CD4-positive, alpha-beta T cell treated with Interleukin-6 at 100 ng/mL for 8 hours (primary cell): ENCODE measurements at places on chromosomes 1 and 21.

DNA sequence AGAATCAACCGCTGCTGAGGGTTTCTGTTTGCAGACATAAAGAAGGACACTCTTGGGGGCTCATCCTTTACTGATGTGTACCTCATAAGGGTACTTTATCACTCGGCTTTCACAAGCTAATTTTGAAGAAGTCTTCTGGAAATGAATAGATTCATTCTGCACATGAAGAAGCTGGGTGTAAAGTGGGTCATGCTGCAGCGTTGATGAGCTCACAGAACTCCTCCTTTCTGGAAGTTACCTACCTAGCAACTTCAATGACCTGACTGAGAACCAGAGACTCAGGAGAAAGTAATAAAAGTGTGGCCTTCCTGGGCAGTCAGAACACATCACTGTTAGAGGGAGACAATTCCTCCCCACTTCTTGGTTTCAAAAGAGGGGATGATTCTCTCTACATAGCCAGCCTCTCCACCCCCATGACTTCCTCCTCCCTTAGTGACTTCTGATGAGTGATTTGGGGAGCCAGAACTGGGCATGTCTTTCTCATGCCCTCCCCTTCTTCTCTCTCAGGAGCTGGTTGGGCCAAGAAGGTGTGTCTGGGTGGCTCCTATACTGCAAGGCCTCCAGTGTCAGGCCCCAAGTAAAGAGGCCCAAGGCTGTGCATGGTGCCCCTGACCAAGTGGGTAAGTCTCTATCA is 27.0 kb downstream of the PCNX2 start:
- DNase-seq: no peak

DNA sequence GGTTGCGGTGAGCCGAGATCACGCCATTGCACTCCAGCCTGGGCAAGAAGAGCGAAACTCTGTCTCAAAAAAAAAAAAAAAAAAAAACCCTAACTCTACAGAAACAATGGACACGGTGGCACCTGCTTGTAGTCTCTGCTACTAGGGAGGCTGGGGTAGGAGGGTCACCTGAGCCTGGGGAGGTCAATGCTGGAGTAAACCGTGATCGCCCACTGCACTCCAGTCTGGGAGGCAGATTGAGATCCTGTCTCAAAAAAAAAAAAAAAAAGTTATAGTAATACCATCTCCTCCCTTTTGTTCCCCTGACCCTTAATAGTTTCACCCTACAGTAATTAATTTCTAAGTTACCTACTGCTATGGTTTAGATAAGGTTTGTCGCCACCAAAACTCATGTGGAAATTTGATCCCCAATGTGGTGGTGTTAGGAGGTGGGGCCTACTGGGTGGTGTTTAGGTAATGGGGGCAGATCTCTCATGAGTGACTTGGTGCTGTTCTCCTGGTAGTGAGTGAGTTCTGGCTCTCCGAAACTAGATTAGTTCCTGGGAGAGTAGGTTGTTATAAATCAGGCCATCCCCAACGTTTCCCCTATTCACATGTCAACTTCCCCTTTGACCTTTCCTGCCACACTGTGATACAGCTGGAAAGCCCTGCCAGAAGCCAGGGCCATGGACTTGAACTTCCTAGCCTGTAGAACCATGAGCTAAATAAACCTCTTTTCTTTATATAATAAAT is 9.8 kb downstream of the FBXO42 start:
- no peak for DNase-seq

DNA sequence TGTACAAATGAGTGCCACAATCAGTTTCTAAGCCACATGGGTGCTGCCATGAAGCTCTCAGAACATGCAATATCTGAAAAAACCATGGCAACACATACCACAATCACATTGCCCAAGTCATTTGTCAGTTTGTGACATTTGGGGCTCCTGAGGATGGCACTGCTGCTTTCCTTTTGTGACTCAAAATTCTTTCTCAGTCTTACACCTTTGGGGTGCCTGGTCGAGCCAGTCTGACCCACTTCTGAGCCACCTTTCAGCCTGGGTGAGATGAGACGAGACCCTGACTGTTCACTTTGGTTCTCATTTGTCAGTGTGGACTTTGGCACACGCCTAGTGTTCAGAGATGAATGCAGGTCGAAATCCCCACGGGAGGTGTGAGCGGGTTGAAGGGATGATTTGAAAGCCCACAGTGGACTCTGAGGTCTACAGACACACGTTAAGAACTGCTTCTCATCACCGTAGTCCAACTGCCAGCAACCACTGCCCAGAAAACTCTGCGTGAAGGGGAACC is 8.0 kb downstream of the BATF3 start:
- DNase-seq: no peak

DNA sequence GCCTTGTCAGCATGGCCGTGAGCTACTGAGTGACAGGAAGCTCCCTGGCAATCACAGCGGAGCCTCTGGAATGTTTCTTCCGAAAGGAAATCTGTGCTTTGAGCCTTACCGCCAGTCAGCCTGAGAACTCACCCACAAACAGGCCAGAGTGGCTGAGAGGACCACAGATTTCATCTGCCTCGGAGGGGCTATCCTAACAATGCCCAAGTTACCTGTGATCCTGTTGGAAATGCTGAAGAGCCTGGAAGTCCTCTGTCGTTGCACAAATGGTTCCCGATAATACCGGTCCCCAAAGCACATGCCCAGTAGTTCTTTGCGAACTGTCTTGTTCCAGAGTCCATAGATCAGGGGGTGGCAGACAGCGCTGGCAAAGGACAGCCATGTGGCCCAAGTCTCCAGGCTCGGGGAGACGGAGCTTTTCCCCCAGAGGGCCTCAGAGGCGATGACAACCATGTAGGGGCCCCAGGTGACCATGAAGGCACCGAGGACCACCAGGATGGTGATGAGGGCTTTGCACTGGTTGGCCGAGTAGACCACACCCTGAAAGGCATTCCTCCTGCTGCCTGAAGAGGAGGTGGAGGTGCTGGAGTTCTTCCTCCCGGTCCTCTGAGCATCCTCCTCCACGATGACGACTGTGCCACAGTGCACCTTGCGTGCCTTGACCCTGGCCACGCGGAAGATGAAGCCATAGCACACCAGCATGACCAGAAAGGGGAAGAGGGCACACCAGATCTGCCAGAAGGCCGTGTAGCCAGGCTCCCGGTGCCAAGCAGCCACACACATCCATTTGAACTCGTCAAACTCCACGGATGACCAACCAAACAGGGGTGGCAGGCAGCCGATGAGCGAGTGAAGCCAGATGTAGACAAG is 40.2 kb downstream of the GPR161 start:
- DNase-seq: no peak

DNA sequence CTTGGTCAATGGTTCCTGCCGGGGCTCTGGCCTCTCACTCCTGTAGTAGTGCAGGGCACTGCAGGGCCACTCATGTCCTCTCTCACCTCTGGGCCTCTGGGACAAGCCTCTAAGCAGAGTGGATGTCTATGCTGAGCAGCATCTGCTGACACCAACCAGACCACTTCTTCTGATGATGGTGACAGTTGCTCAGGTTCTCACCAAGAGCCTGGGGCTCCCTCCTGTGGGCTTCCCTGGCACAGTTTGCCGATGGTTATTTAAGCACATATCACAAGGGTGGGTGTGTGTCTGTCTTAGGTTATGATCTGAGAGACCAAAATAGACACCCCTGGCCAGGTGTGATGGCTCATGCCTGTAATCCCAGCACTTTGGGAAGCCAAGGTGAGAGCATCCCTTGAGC is 17.4 kb upstream of the GPR137B start:
- DNase-seq: no peak

GRCh38 chr1:6483017-6483760 is 8.3 kb downstream of the PLEKHG5 start:
- DNase-seq: no peak

- DNase-seq: no peak
These were observed 2.8 kb upstream of the BOLA1 start for GRCh38 chr1:149896575-149896974.

DNA sequence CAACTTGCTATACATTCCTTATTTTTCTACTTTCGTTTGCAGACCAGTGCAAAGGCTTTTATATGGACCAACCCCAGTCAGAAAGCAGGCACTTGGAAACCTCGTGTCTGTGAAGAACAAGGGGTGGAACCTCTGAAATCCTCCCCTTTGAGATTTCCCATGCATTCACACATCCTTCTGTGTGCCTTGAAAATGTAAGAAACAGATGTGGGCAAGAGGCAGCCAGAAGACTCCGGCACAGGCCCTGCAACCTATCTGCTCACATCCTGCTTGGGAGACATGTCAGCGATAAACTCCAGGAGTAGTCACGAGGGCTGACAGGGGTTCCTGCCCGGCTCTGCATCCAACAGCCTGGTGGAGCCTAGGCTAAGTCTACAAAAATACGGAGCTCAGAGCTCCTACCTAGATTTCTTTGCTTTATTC is 42.5 kb downstream of the ETS2 start:
- DNase-seq: no peak

DNA sequence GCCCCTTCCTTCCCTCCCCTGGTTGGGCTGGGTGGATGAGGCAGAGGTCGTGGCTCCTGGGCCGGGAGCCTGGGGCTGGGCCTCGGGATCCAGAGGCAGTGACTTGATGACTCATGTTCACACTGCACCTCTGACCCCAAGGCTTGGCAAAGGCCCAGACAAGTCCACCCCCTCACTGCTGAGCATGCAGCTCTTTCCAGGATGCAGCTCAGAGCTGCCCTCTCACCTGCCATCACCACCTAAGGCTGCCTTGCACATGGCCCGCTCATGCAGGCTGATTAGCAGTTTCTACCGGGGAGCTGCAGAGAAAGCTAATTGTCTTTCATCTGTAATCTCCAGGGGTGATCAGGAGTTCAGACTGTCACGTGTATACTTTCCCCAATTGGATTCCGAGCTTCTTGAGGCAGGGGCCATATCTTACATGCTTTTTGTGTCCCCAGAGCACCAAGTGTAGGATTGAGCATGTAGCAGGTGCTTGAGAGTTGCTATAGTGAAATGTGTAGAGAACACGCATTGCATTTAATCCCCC is 62.1 kb downstream of the LRRN2 start:
- no peak for DNase-seq

GRCh38 chr1:207218512-207219362 is 102.7 kb upstream of the CD55 start:
- DNase-seq: no peak

DNA sequence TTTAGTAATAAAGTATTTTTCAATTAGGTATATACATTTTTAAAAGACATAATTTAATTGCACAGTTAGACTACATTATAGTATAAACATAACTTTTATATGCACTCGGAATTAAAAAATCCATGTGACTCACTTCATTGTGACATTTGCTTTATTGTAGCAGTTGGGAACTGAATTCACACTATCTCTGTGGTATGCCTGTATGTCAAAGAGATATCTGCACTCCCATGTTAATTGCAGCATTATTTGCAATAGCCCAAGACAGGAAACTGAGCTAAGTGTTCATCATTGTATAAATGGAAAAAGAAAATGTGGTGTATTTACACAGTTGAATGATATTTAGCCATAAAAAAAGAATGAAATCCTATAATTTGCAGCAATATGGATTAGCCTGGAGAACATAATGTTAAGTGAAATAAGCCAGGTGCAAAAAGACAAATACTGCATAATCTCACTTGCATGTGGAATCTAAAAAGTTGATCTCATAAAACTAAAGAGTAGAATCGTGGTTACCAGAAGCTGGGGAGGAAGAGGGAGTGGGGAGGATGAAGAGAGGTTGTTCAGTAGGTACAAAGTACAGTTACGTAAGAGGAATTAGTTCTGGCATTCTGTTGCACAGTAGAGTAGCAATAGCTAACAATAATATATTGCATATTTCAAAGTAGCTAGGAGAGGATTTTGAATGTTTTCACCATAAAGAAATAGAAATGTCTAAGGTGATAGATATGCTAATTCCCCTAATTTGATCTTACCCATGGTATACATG is 64.8 kb downstream of the DPT start:
- DNase-seq: no peak

DNA sequence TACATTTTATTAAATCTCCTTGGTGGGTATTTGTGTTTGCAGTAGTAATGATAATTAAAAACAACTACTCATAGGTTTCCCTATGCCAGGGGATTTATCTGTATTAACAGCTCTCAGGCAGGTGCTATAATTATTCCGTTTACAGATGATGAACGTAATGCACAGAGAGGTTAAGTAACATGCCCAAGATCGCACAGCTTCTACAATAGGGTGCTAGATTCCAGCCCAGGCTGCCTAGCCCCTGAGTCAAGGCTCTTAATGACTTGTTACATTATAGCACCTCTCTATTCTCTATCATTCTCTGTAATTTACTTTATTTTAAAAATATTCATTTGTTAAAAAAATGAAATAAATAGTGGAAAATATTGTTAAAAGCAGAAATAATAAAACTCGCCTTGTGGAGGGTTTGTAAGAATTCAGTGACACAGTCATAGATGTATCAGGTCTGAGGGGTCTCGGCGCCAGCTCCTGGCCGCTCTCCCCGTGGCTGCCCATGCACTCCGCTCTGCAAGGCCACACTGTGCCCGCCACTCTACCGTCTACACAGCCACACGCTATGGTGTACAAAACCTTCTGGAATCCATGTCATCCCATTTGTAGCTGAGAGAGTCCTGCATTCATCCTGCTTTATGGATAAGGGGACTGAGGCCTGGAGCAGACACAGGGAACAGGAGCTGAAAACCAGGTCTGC is 562.2 kb downstream of the MATN1 start:
- DNase-seq: no peak

DNA sequence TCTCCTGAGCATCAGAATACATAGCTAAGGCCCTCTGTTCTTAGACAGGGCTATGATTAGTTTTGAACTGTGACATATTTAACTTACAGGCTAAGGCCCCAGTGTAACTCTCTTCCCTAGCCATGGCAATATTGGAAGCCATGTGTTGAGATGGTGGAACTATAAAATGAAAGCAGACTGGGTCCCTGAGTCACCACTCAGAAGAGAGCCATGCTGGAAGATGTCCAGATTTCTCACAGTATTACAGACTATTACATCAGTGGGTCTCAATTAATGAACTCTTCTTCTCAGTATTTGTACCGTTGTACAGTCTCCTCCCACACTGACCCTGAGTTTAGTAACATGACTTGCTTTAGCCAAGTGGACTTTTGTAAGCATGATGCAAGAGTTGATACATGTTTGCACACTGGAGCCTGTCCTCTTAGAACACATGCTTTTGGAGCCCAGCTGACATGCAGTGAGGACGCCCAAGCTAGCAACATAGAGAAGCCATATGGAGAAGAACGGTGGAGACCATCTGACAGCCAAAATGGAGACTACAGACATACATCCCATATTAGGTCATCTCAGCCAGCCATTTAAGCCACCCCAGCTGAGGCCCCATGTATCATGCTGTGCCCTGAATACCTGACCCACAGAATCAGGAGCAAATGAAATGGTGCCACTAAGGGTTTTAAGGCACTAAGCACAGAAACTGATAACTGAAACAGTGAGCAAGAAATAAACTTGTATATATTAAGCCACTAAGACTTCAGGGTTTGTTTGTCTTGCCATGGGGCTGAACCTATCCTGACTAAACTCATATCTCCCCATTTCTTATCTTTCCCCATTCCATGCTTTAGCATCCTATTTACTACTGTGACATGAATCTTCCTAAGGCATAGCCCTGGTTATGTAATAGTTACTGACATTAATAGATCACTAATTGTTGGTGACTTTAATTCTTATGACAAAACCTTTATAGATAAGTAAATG is 24.4 kb downstream of the TBX15 start:
- DNase-seq: no peak

- DNase-seq: no peak
These were observed 76.5 kb downstream of the ACTL8 start for GRCh38 chr1:17831597-17831996.

GRCh38 chr1:210527091-210527490 is 198.4 kb downstream of the HHAT start:
- no peak for DNase-seq
